Suppressor macrophage treated with lipopolysaccharide for 4 hours (primary cell): ENCODE measurements at places on chromosomes 13 and 19.
A peak's percentile ranks its signal among the peaks of the same experiment; 100 is the strongest.

DNA sequence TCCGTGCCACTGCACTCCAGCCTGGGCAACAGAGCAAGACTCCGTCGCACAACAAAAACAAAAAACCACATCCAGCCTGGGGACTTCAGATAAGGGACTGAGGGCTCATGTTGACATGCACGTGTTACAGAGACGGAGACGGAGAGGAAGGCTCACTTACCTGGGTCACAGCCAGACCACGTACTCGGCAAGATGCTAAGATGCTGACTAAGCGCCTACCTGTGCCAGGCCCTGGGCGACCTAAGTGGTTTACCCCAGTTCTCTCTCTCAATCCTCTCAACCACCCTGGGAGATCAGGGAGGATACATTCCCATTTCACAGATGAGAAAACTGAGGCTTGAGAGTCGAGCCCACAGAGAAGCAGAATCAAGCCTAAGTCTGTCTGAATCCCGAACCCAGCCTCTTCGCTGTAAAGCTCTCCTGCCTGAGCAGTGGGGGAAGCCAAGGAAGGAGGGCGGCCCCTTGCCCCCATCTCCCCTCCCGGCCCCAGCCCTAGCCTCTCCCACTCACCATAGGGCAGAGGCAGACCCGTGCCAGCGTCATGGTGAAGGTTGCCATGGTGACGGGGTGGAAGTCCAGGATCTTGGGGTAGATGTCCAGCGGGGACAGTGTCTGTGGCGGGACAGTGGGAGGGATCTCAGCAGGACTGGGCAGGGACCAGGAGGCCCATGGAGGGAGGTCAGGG, 13.5 kb downstream of the ERCC2 start:
- DNase-seq, result no peak

- no peak for DNase-seq
Measured at GRCh38 chr19:15498910-15499309, 9.4 kb upstream of the CYP4F22 start.

GRCh38 chr13:112194579-112194978, 127.6 kb downstream of the SOX1 start:
- no peak for DNase-seq

DNA sequence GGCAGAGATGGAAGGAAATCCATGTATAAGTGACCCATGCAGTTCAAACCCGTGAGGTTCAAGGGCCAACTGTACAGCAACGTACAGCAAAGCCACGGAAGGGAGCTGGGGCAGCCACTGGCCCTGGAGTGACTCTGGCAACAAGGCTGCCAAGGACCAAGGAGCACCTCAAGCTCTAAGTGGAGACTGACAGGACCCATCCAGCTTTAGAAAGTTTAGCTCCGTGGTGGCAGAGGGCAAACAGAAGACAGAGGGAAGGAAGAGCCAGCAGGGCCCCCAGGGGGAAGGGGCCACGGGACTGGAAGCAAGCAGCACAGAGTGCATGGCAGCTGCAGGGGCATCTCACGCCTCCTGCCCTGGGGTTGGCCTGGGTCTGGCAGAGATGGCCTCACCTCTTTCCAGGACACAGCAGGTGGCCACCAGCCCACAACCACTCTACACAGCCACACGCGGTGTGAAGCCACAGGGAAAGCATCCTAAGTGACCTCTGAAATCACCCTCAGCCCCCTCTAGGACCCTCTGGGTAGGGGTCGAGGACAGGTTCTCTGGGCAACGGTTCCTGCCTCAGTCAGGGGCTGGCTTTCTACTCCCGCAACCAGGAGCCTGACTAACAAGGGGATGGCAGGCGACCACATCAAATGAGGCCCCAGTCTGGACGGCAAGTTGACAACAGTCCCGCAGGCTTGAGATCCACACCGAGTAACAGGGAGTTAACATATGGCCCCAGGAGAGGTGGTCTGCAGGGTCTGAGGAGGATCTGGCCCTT, 3.8 kb downstream of the MIER2 start:
- no peak for DNase-seq

GRCh38 chr13:46289260-46289955, 77.7 kb downstream of the LRRC63 start:
- DNase-seq, result no peak

GRCh38 chr13:31048521-31048920, 113.2 kb downstream of the HSPH1 start:
- no peak for DNase-seq

GRCh38 chr19:46366620-46367292, 19.9 kb downstream of the PPP5C start:
- no peak for DNase-seq

GRCh38 chr19:45340232-45340898, at the start of gene KLC3:
KLC3 (plus strand) TSS chr19:45340750; CDS start chr19:45345542, 4,792 bp downstream.
- no peak for DNase-seq

- no peak for DNase-seq
Measured at GRCh38 chr13:37755349-37755748, 114.2 kb downstream of the TRPC4 start.

GRCh38 chr19:1860821-1861598, 2.4 kb downstream of the KLF16 start:
- no peak for DNase-seq

- DNase-seq, result no peak
Measured at GRCh38 chr13:49407936-49408335, 35.9 kb downstream of the CAB39L start.

DNA sequence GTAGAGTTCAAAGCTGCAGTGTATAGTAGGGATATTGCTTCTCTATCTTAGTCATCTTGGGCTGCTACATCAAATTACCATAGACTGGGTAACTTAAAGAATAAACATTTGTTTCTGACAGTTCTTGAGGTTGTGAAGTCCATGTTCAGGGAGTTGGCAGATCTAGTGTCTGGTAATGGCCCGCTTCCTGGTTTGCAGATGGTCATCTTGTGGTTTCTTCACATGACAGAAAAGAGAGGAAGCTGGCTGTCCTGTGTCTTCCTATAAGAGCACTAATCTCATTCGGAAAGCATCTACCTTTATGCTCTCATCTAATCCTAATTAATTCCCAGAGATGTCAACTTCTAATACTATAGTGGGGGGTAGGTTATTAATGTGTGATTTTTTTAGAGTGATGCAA, 6.2 kb downstream of the ZNF763 start:
- DNase-seq, result peak; percentile 46

DNA sequence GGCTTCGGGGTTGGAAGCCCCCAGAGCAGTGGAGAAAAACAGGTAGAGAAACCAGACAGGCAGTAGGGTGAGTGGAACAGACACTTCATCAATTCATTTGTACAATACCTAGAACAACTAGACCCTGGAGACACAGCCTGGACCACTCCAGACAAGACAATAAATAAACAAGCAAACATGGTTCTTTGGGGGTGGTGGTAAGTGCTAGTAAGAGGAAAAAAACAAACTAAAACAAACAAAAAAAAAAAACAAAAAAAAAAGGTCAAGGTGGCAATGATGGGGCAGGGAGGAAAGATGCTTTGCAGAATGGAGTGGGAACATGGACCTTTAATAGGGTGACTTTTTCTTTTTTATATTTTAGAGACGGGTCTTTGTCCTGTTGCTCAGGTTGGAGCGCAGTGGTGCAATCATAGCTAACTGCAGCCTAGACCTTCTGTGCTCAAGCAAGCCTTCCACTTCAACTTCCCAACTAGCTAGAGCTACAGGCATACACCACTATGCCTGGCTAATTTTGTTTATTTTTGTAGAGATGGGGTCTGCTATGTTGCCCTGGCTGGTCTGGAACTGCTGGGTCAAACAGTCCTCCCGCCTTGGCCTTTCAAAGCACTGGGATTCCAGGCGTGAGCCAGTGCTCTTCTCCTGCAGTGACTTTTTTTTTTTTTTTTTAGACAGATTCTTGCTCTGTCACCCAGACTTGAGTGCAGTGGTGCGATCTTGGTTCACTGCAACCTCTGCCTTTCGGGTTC, 3.1 kb downstream of the JUNB start:
- DNase-seq, result peak; percentile 40

DNA sequence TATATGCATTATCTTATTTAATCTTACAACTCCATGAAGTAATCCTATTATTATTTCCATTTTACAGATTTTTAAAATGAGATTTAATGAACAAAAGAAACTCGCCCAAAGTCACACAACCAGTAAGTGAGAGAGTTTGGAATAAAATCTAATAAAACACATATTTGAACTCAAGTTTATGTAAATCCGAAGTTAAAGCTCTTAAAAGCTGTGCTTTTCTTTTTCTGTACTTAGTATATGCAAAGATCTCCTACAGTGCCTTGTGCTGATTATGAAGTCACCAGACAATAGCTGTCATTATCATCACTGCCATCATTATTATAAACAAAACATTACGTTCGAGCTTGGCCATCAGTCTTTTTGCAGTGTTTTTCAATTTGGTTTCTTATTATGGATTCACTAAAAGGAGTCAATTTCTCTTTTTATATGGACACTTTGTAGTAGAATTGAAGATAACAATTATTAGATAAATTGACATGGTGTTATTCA, 29.7 kb upstream of the ENOX1 start:
- no peak for DNase-seq

GRCh38 chr19:33177417-33177979, 16.6 kb upstream of the LRP3 start:
- peak; percentile 82 for DNase-seq

- no peak for DNase-seq
Measured at GRCh38 chr19:2144190-2144589, 7.2 kb downstream of the AP3D1 start.

DNA sequence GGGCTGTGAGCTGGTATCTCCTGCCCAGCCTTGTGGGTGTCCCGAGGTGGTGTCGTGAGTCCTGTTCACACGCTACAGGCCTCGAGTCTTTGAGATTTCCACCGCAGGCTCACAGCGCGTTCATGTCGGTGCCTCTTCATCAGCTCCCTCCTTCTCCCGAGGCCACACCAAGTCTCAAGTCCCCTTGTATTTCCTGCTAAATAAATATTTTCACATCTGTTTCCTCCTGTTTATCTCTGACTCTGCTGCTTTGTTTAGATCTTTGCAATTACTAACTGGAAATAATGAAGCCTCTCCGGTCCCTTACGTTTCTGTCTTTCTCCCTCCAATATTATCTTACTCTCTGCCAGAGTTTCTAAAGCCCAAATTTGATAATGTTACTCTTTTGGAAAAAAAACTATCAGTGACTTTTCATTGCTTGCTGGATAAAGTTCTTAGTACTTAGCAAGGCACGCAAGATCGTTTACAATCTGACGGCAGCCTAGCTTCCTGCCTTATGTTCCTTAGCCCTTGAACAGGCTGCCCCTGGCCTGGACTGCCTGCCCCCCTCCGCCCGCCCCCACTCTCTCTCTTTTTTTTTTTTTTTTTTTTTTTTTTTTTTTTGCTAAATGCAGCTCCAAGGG, 130.5 kb upstream of the RNF113B start:
- DNase-seq, result no peak

DNA sequence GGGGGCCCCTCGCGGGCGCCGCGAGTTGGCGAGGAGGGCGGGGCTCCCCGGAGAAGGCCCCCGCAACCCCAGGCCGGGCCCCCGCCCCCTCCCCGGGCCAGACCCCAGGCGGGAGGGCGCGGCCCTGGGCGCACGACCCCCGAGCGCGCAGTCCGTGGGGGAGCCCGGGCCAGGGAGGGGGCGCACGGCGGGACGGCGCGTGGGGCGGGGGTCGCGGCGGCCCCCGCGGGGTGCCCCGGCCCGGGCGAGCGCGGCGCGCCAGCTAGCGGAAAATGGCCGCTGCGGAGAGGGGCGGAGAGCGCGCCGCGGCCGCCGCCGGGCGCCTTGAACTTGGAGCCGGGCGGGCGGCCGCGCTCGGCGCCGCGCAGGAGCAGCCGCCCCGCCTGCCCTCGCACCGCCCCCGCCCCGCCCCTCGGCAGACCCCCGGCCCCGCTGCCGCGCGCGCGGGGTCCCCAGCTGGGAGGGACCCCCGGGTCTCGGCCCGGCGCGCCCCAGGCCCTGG, 6.4 kb upstream of the NFIC start:
- peak; percentile 50 for DNase-seq

GRCh38 chr19:6063576-6064335, 46.5 kb downstream of the RFX2 start:
- DNase-seq, result no peak

DNA sequence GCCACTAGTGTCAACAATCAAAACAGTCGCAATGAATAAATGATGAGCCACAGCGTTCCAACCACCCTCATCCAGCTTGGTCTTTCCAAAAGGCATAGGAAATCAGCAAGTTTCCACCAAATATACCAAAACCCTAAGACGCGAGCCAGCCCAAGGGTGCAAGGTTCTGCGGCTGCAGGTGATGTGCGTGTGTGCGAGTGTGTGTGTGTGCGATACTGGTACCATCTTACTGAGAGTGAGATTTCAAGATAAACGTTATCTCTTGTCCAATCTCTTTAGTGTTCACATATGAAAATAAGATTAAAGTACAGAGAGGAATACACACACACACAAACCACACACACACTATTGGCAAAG, 895 bp upstream of the TRPC4 start:
- no peak for DNase-seq

DNA sequence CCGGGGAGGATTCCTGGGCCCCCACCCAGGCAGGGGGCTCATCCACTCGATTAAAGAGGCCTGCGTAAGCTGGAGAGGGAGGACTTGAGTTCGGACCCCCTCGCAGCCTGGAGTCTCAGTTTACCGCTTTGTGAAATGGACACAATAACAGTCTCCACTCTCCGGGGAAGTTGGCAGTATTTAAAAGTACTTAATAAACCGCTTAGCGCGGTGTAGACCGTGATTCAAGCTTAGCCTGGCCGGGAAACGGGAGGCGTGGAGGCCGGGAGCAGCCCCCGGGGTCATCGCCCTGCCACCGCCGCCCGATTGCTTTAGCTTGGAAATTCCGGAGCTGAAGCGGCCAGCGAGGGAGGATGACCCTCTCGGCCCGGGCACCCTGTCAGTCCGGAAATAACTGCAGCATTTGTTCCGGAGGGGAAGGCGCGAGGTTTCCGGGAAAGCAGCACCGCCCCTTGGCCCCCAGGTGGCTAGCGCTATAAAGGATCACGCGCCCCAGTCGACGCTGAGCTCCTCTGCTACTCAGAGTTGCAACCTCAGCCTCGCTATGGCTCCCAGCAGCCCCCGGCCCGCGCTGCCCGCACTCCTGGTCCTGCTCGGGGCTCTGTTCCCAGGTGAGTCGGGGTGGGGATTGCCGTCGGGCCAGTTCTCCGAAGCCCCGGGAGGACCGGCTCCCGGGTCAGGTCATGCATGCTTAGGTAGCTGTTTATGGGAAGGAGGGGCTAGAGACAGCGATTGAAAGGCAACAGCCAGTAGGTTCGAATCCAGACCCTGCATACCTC, at the start of gene ICAM1:
ICAM1 (plus strand) TSS at position 505 of the 779 bp plus-strand sequence; CDS start at position 545, 40 bp downstream.
- peak; percentile 99 for DNase-seq

DNA sequence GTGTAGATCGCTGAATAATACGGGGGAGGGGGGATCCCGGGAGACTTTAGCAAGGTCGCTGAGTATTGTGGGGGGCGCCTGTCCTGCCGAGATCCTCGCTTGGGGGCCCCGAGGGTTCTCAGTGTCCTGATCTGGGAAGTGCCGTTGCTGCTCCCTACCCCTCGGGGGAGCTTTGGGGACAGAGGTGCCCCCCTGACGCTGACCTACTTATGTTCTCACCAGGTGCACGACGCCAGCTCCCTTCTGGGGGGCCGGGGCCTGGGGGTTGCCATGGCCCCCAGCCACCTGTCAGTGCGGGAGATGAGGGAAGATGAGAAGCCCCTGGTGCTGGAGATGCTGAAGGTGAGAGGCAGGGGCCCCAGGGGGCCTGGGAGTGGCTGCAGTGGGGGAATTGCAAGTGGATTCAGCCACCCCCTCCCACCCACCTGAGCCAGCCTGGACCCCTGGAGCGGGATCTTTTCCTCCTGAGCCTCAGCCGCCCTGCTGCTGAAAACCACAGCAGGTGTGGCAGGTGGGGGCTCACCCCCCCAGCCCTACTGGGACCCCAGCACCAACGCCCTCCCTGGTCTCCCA, 537 bp downstream of the NAT14 start:
- no peak for DNase-seq
